HFF-Myc (cell line): ENCODE measurements at places on chromosomes 1 and 21.

- no peak for DNase-seq
Observed at GRCh38 chr1:160099716-160100375, 1.4 kb upstream of the IGSF8 start.

DNA sequence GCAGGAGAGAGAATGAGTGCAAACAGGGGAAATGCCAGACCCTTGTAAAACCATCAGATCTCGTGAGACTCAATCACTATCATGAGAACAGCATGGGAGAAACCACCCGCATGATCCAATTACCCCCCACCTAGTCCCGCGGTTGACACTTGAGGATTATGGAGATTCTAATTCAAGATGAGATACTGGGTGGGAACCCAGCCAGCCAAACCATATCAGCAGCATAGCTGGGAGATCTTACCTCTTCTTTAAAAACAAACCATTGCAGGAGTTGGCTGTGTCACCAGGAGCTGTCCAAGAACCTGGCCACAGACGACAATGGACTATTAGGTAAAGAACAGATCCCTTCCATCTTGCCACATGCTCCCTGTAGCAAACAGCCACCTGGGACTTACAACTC is 422.7 kb downstream of the MATN1 start:
- DNase-seq, result no peak

- DNase-seq, result no peak
Observed at GRCh38 chr1:153474347-153474746, 13.9 kb upstream of the S100A7 start.

- DNase-seq, result no peak
Observed at GRCh38 chr1:217240656-217241055, 390.2 kb downstream of the GPATCH2 start.
